ENCODE measurements at places on chromosomes 6 and 20. TPM values are rescaled to one million over a fixed set of nuclear protein-coding genes. Genes with fewer than 3 reads are reported as not detected.

- no peak for DNase-seq
Observed at GRCh38 chr6:33375143-33375671, 16.4 kb upstream of the KIFC1 start.

- DNase-seq: no peak
Observed at GRCh38 chr6:167295495-167296292, 4.6 kb downstream of the UNC93A start.

- no peak for DNase-seq
Observed at GRCh38 chr6:127225497-127225896, 41.2 kb upstream of the RNF146 start.

DNA sequence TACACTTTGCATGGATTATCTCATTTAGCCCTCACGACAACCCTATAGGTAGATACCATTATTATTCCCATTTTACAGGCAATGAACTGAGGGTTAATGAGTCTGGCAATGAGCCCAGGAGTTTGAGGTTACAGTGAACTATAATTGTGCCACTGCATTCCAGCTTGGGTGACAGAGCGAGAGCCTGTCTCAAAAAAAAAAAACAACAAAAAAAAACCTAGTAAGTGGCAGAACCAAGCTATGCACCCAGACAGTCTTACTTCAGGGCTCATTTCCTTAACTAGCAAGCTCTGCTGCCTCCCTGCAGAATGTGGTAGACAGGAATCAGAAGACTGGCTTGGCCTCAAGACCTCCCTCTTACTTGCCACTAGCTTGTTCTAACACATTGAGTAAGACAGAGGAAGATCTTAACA lies 71.9 kb upstream of the RREB1 start:
- DNase-seq: no peak

GRCh38 chr6:9875605-9876353 lies 539.1 kb downstream of the TFAP2A start:
- no peak for DNase-seq

DNA sequence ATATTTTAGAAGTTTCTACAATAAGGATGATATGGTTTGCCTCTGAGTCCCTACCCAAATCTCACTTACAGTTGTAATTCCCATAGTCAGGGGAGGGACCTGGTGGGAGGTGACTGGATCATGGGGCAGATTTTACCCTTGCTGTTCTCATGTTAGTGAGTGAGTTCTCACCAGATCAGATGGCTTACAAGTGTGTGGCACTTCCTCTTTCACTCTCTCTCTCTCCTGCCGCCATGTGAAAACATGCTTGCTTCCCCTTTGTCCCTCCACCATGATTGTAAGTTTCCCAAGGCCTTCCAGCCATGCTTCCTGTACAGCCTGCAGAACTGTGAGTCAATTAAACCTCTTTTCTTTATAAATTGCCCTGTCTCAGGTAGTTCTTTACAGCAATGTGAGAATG lies 527.5 kb upstream of the ID4 start:
- DNase-seq: no peak

DNA sequence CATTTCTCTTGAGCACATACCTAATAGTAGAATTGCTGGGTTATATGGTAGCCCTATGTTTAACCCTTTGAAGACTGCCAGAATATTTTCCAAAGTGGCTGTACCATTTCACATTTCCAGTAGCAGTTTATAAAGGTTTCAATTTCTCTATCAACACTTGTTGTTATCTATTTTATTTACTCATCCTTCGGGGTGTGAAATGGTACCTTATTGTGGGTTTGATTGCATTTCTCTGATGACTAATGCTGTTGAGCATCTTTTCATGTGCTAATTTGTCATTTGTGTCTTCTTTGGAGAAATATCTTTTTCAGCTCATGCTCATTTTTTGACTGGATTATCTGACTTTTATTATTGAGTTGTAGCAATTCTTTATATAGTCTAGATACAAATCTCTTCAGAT lies 5.4 kb downstream of the ENPP4 start:
- no peak for DNase-seq

- DNase-seq: no peak
Observed at GRCh38 chr6:154157706-154158105, 118.7 kb downstream of the OPRM1 start.

DNA sequence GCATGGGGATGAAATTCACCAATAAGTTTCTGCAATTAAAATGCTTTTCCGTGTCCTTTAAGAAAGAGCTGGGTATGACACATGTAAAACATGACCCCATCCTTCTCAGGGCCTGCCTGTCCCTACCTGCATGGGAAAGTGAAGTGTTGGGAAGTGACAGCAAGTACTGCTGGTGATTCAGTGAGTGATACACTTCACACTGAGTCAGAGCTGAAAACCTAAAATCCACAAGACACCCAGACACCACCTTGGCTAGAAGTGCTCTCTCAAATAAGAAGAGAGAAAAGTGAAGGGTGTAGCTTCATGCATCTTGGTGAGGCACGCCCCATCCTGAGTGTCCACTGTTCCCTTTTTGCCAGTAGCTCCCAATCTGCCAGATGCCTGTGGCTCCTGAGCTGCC lies 3.3 kb downstream of the RAB22A start:
- no peak for DNase-seq

DNA sequence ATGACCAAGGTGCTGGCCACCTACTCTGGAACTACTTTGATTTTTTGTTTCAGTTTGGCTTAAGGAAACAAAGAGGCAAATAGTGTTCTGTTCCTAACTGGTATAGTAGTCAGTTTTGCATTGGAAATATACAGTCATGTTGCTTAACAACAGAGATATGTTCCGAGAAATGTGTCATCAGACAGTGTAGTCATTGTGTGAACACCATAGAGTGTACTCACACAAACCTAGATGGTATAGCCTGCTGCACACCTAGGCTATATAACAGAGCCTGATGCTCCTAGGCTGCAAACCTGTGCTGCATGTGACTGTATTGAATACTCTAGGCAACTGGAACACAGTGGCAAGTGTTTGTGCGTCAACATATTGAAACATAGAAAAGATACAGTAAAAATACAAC lies 80.4 kb downstream of the ARID1B start:
- DNase-seq: no peak

- DNase-seq: no peak
Observed at GRCh38 chr20:40657526-40657925, 31.5 kb downstream of the MAFB start.

- no peak for DNase-seq
Observed at GRCh38 chr6:138410972-138411880, 7.2 kb downstream of the HEBP2 start.

DNA sequence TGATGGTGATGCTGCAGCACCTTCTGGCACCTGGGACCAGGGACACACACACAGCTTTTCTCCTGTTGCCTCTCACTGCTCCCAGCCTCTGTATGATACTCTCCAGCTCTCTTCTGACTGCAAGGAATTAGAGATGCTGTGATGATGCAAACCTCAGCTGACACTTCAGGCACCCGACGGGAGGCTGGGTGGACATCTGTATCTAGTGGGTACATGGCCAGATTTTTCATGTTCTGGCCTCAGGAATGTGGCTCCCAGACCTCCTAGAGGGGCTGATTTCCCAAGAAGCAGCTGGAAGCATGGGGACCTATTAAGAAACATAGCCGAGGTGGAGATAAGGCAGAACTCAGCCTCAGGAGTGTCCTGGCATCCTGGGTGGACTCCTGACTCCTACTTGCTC lies 6.8 kb upstream of the EPB41L1 start:
- DNase-seq: no peak

Gene OR2H2
- total RNA-seq: not detected

Gene SYNDIG1
- total RNA-seq: 32.6 TPM

Gene RBPJL
- total RNA-seq: not detected

Gene CALHM4
- not detected for total RNA-seq

Gene MUC21
- not detected for total RNA-seq
